Ovary (tissue), 10 donors: ENCODE measurements at places on chromosomes 16 and 17. TPM values are rescaled to one million over a fixed set of nuclear protein-coding genes. Genes with fewer than 3 reads are reported as not detected.
A peak's percentile ranks its signal among the peaks of the same experiment; 100 is the strongest.

DNA sequence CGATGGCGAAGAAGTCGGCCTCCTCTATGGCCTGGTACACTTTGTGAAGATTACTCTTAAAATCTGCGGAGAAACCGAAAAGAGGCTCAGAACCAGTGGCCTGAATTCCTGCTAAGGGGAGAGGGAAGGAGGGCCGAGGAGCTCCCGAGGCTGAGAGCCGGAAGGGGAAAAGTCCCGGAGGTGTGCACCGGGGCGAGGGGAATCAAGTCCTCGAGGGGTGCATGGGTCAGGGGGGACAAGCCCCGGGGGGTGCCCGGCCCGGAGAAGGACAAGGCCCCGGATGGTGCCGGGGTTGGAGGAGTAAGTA is 495 bp downstream of the PARN start:
- DNase-seq: no peak

GRCh38 chr16:21598701-21599121 is 666 bp upstream of the METTL9 start:
- no peak for DNase-seq

DNA sequence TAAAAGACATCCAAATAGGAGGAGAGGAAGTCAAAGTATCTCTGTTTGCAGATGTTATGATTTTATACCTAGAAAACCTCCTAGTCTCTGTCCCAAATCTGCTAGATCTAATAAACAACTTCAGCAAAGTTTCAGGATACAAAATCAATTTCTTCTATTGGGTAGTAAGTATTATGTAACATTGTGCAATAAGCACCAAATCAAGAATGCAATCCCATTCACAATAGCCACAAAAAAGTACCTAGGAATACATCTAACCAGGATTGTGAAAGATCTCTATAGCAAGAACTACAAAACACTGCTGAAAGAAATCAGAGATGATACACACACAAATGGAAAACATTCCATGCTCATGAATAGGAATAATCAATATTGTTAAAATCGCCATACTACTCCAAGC is 13.0 kb downstream of the NLRP1 start:
- DNase-seq: no peak

The SLC5A10 gene
- not detected for total RNA-seq

The ITGAX gene
- 13.9 TPM for total RNA-seq

DNA sequence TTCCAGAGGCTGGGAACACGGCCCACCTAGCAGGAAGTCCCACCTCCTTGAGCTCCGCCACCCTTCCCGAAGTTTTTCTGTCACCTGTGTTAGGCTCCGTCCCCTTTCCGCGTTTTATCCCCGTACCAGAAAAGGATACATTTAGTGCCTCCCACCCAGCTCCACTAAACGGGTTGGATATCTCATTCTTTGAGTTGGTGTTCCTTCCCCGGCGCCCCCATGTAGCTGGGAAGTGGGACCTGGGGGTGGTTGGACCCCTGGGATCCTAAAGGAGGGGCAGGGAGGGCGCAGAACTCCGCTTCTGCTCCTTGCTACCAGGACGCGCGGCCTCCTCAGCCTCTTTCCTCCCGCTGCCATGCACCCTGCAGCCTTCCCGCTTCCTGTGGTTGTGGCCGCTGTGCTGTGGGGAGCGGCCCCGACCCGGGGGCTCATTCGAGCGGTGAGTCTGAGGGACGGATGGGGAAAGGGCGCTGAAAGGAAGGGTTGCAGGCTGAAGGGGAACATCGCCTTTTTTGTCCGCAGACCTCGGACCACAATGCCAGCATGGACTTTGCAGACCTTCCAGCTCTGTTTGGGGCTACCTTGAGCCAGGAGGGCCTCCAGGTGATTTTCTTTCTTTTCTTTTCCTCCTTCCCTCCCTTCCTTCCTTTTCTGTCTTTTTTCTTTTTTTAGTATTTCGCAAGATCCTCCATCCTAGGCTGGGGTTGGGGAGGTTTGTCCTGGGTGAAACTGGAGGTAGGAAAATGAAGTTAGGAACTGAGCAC is 669 bp downstream of the RNF167 start:
- DNase-seq: peak; percentile 87

The MPP2 gene
- 6.5 TPM for total RNA-seq

GRCh38 chr17:60679287-60679686 is 1.6 kb downstream of the BCAS3 start:
- DNase-seq: no peak

The CHST5 gene
- total RNA-seq: 1.00 TPM

The RAB11FIP4 gene
- 6.4 TPM for total RNA-seq

DNA sequence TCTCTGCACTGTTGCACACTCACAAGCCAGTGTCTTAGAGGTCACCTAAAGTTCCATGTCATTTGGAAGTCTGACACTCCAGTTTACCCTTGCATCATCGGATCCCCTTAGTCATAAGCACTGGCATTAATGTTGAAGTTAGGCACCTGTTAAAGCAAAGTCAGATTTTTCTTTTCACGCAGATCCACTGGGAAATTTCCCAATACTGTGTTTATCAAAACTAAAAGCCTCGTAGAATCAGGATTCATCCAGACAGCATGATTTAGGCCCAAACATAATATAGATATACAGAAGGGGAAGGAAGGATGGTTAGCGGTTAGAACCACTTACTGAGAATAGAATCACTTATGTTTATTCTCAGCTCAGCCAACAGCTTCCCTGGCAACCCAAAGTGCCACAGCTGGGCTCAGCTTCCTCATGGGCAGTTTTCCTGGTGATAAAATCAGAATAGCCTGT is 30.1 kb upstream of the HAPSTR1 start:
- DNase-seq: no peak

DNA sequence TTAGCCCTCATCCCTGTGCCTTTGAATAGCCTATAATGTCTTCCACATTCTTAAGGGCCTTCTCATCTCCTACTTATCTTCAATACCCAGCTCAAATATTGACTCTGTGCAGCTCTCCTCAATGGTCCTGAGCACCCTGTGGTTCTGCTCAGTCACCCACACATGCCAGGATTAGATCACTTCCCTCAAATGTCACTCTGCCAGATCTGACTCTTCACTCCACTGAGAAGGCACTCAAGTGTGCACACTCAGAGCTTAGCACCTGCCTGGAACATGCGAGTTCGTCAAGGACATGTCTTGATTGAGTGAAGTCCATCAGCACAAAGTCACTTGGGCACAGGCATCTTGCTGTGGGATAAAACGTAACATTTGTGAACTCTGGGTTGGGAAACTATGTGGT is 404.8 kb downstream of the CDH13 start:
- no peak for DNase-seq

GRCh38 chr17:80805032-80805751 is 186.4 kb upstream of the CHMP6 start:
- DNase-seq: no peak

DNA sequence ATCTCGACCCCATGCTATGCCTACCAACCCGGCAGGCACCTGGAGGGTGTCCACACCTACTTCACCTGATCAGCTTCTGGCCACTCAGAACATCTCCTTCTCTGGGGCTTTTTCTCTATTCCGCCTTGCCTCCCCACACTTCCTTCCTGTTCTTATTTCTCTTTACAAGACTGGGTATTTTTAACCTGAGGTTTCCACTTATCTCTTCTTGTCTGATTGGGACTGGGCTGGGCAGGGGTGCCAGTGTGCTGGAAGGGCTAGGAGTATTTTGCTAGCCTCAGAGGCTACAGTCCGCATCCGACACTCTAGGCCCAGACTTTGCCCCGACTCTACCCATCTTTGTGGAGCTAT is 26.2 kb upstream of the ZNF652 start:
- no peak for DNase-seq

DNA sequence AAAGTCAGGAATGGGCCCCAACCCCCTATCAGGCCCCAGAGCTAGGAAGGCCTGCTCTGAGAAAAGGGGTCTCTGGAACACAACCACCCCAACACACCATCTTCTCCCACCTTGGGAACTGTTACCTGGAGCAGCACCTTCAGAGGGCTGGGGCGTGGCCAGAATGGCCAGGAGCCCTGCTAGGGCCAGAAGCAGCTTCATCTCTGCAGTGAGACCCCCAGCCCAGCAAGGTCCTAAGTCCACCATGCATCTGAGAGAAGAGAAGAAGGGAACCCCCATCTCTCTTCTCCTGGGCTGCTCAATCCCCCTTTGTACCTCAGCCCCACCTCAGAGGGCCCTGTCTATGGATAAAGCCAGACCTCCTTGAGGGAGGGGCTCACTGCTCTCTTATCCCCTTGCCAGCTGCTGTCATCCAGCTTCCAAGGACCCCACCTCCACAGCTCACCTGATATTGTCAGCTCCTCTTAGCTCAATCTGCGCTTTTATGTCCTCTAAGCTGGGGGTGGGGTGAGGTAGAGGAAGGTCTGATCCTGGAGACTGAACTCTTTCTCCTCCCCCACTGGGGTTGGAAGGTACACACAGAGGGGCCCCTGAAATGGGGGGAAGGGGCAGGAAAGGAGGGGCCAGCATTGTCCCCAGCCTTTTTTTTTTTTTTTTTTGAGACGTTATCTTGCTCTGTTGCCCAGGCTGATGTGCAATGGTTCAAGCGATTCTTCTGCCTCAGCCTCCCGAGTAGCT is at the start of gene MPO:
Gene MPO, minus strand, starts transcription at position 456 of the 738 bp plus-strand sequence. Its CDS starts 177 bp downstream, at position 279.
- DNase-seq: no peak

The JPH3 gene
- total RNA-seq: not detected

The ESRP2 gene
- total RNA-seq: 0.73 TPM

DNA sequence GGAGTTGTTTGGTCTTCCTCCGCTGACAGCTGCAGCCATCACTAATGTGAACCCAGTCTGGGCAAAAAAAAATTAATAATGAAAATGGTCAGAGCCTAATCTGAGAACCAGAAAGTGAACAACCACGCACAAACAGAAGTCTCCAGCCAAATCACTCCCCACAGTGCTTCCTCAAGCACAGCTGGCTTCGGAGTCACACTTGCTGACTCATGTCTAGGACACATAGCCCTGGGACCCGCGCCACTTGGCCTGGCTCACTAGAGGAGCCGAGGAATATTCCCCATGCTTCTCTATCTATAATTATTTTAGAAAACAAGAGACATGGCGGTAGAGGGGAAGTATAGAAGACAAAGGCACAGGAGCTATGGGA is 109.1 kb downstream of the ZFHX3 start:
- peak; percentile 84 for DNase-seq

DNA sequence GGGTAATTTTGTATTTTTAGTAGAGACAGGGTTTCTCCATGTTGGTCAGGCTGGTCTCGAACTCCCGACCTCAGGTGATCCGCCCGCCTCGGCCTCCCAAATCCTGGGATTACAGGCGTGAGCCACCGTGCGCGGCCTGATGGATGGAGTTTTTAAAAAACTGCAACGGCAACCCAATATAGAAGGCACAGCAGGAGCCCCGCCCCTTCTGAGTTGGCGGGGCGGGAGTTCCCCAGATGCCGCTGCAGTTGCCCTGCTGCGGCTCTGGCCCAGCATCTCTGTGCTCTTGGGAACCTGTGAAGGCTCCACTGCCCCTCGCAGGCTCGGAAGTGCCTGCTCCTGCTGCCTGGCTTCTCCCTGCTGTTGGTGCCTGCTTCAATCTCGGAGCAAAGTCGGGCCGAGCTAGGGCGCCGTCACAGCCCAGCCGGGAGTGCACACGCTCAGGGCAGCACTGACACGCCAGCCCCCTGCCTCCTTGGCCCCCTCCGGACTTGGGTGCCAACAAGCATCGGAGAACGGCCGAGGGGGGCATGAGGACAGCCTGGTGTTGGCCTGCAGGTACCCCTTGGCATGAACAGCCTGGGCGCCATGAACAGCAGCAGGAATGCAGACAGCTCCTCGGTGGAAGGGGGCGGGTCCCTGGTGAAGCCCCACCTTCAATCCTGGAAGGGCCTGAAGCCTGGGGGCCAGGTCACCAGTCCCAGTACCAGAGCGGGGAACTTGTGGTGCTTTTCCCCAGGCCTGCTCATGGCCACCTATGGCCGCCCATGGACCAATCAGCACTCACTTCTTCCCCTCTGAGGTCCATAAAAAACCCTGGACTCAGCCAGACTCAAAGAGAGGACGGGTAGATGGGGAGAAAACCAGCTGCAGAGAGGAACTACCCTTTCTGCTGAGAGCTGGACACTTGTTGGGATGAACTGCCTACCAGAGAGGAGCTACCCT is 2.3 kb upstream of the NT5M start:
- DNase-seq: peak; percentile 66

- no peak for DNase-seq
Observed at GRCh38 chr17:35076874-35077273, 13.4 kb upstream of the RFFL start.

DNA sequence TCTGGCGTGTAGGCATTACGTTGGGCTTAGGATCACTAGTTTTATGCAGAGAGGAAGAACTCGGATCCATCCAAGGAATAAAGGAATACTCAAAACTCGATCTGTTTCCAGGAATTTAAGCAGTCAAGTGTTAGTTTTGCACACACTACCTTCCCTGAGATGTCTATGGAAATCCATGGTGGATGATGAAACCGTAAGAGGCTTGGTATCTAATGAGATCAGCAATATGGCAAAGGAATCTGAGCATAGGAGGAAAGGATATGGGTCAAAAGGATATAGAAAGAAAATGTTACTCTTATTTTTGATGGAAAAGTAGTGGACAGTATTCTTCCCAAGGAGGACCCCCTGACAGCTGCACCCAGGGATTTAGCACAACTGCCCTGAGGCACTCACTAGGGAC is 59.6 kb downstream of the SMG6 start:
- no peak for DNase-seq

- DNase-seq: no peak
Observed at GRCh38 chr17:37816950-37817349, 72.1 kb upstream of the HNF1B start.

GRCh38 chr17:32341141-32341856 is 674 bp downstream of the C17orf75 start:
- no peak for DNase-seq

The NPIPB13 gene
- 5.0 TPM for total RNA-seq

GRCh38 chr17:81480140-81481072 is 32.2 kb downstream of the ACTG1 start:
- peak; percentile 55 for DNase-seq

DNA sequence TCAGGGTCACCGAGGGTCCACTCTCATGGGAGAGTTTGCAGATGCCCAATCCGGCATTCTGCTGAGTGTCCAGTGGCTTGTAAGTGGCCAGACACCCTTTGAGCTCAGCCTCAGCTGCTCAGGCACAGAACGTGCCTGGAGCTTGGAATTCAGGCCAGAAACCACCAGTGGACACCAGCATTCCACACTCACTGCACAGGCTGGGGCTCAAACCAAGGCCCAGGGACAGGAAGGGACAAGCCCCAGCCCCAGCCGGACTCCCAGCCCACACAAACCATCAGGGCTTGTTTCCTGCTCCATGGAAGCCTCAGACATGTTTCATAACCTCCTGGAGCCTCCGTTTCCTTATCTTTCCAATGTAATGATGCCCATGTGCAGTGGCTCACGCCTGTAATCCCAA is 5.0 kb upstream of the NPRL3 start:
- DNase-seq: no peak

- no peak for DNase-seq
Observed at GRCh38 chr17:17710728-17711541, 29.7 kb downstream of the RAI1 start.

The KRT40 gene
- not detected for total RNA-seq

DNA sequence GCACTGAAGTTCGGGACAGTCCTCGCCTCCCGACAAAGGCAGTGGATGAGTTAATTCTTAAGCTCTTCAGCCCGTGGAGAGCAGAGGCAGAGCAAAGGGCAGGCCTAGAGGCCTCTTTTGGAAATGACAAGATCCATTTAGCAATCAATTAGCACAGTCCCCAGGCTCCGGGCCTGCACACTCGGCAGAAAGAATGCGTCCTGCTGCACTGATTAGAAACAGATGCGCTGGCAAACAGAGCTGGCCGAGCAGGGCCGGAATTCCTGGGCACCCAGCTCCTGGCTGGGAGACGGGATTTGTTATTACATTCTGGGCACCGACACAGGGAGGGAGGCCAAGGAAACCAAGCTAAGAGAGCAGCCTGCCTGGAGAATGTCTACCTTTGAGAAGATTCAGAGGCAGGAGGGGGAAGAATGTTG is 162.9 kb downstream of the COPRS start:
- DNase-seq: peak; percentile 62

The FUS gene
- 354 TPM for total RNA-seq

The SLC9A5 gene
- 2.0 TPM for total RNA-seq
